Left forelimb (tissue), 1 donor: ENCODE measurements at places on chromosomes 11 and 22.

DNA sequence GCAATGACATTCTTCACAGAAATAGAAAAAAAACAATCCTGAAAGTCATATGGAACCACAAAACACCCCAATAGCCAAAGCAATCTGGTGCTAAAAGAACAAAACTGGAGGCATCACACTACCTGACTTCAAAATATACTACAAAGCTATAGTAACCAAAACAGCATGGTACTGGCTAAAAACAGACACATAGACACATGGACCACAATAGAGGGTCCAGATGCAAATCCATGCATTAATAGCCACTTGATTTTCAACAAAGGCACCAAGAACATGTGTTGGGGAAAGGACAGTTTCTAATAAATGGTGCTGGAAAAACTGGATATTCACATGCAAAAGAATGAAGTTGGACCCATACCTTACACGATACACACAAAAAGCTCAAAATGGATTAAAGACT is 27.9 kb upstream of the SMIM38 start:
- no peak for DNase-seq

DNA sequence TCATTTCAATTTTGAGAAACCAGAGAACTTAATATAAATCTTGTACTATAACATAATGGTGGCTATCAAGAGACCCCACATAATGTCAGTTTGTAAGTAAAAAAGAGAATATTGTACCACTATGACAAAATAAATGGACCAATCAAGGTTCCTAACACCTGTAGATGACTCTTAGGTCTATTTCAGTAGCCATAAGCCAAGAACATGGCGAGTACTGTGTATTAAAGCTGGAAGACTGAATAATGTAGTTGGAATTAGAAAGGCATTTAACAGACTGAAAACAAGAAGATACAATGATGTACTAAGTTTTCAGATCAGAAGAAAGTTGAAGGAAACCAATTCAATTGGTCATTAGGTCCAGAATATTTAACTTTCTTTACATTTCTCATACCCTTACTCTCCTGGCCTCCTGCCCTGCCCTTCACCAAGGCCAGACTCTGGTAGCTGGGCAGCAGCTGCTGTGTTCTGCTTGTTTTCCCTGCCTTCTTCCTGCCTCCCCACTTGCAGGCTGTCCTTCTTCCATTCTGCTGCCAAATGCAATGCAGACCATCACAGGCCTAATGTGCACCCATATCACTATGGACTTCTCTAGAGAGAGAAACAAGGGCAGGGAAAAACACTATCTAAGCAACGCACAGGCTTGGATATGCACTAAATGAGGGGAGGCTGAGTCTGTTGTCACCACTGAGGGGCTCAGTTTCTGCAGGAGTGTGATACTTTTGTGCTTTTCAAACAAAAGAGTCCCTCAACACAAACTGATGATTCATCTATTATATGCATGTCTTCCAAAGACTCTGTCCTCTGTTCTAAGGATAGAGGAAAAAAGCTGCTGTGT is 60.1 kb downstream of the RAB30 start:
- no peak for DNase-seq

GRCh38 chr11:72195518-72196270 is 3.8 kb downstream of the FOLR1 start:
- no peak for DNase-seq

DNA sequence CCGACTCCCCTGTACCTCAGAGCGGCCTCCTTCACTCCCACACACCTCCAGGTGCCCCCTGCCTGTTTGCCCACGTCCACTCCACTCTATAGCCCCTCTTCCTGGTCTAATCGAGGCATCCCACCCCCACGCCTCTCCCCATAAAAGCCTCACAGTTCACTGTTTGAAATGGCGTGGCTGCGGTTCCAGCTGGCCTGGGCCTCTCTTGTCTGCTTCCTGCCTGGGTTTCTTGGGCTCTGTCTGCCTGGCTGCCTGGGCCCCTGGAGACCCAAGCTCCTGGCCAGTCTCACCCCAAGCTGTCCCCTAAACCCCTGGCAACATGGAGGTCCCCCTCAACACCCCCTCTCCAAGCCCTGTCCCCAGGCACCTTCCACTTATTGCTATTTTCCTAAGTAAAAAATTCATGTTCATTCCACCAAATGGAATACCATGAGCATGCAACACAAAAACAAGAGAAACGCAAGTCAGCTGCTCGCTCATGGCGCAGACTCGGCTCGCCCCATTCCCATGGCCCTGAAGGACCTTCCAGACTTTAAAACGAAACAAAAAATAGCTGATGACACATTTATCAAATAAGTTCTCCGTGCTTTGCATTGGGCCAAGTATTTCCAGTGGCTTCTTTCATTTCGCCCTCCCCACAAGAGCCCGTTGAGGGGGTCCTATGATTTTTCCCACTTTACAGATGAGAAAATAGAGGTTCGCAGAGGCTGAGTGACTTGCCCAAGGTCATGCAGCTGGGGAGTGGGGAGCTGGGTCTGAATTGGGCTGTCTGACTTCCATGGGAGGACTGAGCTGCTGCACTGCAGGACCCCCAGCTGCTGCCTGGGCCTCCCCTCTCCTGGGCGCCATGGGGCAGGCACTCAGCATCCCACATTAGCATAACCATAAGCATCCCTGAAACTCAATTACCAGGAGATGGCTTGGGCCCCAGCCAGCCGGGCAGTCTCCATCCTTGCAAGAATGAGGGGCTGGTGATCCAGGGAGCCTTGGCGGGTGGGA is 11.7 kb upstream of the FLRT1 start:
- no peak for DNase-seq

DNA sequence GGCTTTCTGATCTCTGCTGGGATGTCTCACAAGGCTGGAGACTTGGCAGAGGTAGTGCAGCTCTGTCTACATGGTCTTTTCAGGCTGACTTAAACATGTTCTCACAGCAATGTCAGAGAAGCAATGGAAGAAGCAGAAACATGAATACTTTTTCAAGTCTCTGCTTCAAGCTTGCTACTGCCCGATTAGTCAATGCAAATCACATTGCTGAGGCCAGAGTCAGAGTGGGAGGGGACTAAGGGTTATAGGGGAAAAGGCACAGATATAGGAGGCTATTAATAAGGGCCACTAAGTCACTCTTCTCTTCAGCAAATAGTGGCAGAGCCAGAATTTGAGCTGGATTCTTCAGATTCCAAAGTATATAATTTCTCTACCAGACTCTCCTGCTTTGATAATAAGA is 390.5 kb downstream of the TMEM135 start:
- no peak for DNase-seq

DNA sequence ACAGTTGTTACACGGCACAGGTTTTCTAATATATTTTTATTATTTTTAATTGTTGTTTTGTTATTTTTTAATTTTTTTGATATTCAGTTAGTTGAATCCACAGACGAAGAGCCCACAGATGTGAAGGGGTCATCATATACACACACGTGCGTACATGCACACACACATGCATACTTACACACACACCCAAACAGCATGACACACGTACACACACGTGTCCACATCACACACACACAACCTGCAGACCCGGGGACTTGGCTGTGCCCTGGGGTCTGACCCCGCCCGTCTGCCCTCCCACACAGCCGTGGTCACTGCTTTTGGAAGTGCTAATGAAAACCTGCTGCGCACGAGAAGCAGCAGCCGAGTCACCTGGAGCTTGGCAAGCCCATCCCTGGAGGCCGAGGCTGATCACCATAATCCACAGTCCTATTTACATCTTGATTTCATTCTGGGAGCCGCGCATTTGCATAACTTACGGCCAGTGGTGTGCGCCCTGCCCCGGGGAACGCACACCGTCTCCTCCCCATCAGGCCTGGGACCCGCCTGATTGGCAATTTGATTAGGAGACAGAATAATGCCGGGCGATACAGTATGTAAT is 110.3 kb downstream of the BRD1 start:
- no peak for DNase-seq

DNA sequence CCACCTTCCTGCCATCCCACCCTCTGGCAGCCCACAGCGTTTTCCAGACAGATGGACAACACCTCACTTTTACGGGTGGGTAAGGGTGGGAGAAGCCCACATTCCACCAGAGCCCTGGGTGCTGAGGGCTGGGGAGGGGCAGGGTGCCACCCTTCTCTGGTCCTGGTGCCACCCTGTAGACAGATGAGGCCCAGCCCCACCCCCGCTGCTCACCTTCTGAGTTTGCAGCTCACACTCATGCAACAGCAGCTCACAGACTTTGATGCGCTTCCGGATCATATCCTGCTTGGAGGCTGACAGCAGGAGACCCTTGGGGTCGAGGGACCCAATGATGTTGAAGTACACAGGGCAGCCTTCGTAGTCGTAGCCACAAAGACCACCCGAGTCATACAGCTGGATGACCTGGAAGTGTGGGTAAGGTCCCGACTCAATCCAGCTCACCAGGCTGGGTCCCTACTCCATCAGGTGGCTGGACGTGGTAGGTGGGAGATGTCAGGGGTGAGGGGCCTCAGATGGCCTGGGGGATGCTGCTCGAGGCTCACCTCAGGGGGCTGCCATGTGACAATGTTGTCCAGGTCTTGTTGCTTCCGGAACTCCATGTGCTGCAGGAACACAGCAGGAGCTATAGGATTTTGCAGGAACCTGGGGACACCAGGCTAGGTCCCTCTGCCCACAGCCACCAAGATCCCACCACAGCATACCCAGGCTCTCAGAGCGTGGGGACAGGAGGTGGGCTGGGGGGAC is 10.3 kb downstream of the SEC14L4 start:
- no peak for DNase-seq

- no peak for DNase-seq
These were observed 767 bp downstream of the SLC43A1 start for GRCh38 chr11:57514538-57515331.

- DNase-seq: no peak
These were observed 38.2 kb upstream of the UBASH3B start for GRCh38 chr11:122617297-122617696.

DNA sequence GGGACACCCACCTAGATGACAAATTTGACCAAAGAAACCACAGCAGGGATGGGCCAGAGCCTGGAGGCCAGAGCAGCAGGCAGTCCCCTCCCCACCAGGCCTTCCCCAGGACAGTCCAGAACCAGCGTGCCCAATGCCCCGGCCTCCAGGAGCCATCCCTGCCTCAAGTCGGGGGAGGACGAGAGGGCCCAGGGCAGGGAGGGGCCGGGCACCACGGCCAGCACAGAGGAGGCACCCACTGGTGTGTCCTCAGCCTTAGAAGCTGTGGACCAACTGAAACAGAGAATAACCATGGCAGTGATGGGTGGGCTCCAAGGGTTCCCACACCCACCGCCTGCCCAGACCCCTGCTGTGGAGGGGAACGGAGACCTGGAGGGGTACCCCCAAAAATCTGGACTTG is 28.3 kb upstream of the TCF20 start:
- no peak for DNase-seq

- DNase-seq: no peak
These were observed 26.0 kb downstream of the NEAT1 start for GRCh38 chr11:65448418-65449105.

- no peak for DNase-seq
These were observed 11.9 kb upstream of the MDK start for GRCh38 chr11:46369458-46370152.

DNA sequence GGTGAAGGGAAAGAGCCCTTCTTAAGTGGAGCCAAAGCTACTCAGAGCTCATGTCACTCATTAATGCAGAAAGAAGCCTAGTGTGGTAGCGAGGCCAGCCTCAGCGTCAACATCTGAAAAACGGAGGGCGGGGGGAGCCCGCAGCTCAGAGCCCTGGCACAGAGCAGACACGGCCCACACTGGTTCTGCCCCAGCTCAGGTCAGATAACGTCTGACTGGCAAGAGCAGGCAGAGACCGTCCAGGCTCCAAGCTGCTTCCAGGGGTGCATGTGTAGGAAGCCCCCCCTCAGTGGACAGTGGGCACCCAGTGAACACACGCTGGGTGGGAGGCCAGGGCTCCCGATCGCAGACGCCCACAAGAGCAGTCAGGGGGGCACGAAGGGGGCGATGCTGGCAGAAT is 100.8 kb downstream of the SHANK2 start:
- DNase-seq: peak; percentile 23

DNA sequence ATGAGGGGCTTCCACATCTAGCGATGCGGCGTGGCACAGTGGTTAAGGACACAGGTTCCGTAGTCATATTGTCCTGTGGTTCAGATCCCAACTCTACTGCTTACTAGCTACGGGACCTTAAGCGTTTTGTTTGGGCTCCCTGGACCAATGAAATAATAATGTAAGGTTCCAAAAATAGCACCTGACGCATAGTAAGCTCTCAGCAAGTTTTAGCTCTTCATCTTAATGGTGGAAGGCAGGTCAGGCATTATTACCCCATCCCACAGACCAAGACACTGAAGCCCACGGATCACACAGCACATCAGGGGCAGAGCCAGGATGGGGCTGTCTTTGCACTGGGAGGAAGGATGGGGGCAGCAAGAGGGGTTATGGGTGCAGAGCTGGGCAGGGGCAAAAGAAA is 13.0 kb downstream of the DNAJB13 start:
- DNase-seq: no peak

DNA sequence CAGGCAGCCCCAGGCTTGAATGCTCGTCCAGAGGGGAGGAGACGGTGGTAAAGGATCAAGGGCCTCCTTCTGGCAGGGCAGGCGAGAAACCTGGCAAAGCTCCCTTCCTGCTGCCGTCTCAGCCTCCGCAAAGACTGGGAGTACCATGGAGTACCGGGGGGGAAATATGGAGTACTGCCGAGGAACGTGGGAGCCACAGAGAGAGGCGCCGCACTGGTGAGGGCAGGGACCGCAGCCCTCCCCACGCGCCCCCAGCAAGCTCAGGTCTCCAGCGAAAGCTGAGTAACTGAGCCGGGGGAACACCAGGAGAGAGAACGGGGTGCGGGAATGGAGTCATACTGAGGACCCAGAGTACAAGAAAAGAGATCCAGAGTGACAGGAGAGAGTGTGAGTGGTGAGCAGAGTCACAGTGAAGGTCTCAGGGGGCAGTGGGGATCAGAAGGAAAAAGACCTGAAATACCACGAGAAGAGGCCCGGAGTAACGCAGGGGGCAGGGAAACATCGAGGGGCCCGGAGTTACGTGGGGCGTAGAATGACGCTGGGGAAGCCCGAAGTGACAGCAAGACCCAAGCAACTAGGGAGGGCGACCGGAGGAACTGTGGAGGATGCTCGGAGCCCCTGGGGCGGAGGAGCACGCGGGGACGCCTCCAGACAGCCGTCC is 740 bp downstream of the EML3 start:
- DNase-seq: peak; percentile 79

GRCh38 chr11:80155412-80156017 is 714.7 kb upstream of the TENM4 start:
- no peak for DNase-seq
